ENCODE measurements at places on chromosomes 2 and 18.

GRCh38 chr2:120393456-120393855 lies 47.5 kb downstream of the INHBB start:
- peak; percentile 20 for DNase-seq

DNA sequence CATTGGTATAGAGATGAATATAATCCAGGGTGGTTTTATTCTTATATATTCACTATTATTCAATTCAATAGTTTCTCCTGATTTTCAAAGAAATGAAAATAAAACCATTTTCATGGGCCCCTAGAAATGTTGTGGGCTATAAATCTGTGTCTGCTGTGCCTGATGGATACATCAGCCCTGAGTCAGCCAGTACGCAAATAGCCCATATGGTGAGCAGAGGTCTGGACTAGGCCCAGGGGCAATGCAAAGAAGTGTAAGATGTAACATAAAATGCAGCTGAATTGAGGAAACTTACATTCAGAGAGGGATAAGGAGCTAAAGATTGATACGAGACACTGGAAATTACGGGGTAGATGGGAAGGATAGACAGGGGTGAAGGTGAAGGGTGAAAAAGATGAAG lies 122.5 kb downstream of the MAIP1 start:
- no peak for DNase-seq

DNA sequence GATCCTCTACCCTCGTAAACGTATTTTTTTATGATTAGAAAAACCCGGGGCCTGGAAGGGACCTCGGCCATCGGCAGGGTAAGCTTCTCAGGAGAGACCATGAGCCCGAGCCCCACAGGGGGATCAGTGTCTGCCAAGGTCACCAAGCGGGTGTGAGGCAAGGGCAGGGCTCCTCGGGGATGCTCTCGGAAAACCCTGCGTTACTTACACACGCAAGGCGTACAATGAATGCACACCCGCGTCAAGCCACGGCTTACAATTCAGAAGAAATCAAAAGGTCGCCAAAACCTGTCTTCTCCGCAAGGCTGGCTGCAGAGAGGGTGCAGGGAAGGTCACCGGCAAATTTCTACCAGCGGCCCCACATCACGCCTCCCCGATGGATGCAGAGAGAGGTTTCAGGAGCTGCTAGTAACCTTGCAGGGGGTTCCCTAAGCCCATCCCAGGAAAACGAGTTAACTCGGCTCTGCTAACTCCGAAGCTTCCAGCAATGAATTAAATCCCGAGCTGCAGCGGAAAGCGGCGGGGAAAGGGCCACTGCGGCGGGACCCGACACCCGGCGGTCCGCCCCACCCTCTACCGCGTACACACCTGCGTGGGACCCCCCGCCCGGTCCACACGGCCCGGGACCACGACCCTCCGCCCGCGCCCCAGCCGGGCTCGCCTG lies 638 bp downstream of the ST3GAL5 start:
- peak; percentile 58 for DNase-seq

- DNase-seq = no peak
Measured at GRCh38 chr2:84212611-84213314, 246.3 kb downstream of the SUCLG1 start.

DNA sequence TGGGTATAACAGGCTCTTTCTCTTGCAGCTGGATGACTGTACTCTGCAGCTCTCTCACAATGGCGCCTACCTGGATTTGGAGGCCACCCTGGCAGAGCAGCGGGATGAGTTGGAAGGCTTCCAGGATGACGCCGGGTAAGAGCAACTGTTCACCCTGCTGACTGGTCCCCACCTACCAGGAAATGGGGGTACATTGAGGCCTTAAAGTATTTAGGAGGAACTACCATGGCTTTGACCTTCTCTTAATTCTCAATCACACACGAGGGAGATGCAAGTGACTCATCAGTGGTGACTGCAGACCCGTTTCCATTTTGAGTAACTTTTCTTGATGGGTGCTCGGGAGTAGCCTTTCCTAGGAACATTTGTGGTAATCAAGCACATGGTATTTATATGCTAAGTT lies 58.0 kb downstream of the FHOD3 start:
- no peak for DNase-seq

DNA sequence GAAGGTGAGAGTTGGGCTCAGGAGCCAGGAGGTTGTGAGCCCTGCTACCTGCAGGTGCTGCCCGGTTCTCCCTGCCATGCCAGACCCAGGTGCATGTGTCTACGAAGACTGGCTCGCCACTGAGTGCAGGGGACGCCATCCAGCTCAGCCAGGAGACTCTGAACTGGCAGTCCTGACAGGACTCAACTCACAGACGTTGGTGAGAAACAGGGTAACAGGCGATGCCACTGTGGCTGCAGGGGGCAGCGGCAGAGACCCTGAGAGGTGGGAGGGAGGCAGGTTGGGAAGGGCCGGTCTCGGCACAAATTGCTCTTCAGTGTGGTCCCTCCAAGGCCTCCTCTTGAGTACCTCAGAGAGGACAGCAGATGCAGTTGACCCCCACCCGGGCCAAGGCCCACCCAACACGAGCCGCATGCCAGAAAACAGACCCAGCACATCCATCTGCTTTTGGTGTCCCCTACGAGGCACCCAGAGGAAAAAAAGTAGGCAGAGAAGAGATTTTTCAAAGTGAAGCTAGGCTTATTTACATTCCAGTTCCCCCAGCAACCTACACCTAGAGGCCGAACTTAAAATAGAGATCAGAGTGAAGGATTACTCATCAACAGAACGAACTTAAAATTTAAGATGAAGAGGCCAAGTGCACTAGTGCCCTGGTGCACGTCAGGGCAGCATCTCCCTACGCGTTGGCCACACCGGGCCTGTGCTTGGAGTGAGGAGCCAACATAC lies 184.8 kb downstream of the SEPTIN10 start:
- DNase-seq = no peak
